ENCODE measurements at places on chromosomes 11 and 22.

GRCh38 chr11:72238492-72239312 is 5.3 kb downstream of the PHOX2A start:
- DNase-seq: no peak

DNA sequence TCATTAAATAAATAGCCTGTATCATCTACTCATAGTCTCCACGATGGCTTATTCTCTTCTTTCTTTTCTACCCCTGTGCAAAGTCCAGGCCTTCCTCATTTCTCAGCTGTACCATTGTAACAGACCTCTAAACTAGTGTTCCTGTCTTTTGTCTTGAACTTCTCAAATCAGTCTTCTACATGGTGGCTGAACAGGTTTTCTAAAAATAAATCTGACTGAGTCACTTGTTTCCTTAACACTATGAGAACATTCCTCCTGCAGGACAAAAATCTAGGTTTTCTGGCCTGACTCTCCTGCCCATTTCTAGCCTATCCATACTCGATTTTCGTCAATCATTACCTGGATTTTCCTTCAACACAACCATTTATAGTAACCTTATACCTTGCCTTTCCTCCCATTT is 1080.8 kb upstream of the TENM4 start:
- DNase-seq: no peak

- DNase-seq: no peak
These were observed 141.0 kb downstream of the CRYBB2 start for GRCh38 chr22:25360411-25360810.

DNA sequence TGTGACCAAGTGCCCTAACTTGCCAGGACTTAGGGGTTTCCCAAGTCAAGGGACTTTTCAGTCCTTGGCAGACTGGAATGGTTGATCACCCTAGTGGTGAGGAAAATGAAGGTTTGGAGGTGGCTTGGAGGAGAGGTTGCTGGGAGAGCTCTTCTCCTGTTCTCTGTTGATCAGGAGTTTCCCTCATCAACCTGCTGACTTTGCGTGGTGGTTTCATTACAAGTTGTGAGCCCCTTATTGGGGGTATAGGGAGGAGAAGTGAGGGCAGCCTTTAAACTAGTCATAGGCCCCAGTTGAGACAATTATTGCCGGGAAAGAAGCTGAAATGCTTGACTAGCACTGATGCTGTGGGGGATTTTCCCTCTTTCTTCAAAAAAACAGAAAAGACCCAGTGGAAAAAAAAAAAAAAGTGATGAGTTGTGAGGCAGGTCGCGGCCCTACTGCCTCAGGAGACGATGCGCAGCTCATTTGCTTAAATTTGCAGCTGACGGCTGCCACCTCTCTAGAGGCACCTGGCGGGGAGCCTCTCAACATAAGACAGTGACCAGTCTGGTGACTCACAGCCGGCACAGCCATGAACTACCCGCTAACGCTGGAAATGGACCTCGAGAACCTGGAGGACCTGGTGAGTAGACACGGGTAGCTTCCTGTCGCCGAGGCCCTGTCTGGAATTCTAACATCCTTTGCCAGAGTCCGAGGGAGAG is at the start of gene CXCR5:
Gene CXCR5 (plus strand): TSS at position 525 of the 704 bp plus-strand sequence. CDS start 50 bp downstream, at position 575.
- DNase-seq: no peak

DNA sequence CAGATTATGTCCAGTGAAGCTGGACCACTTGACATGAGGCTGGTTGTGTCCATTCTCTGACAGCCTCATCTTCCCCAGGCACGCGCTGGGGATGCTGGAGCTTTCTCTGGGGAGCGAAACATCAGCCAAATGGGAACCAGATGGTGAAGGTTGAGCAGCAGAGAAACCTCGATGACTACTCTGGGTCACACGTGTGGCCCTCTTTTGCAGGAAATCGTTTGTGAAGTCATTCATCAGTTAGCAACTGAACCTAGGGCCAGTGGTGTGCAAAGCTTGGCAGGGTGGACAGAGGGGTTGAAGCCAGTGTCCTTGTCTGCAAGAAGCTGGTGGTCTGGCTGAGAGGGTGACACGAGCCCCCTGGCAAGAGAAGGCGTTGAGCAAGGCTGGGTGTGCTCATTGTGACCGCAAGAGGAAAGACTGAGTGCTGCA is 109.8 kb downstream of the ZBTB16 start:
- DNase-seq: no peak

DNA sequence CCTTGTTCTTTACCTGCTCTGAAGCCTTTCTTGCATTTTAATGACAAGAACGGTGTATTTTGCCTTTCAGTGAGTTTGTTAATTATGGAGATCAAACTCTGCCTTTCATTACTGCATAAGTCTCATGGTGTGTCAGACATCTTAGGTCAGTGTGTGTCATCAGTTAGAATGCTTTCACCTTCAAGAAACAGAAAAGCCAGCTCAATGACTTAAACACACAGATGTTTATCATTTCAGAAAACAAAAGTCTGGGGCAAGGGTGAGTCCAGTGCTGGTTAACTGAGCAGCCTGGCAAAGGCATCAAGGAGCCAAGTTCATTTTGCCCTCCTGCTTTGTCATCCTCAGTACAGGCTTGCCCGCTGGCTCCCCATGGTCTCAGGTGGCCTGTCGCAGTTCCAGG is 54.5 kb downstream of the PACS1 start:
- no peak for DNase-seq
